ENCODE measurements at places on chromosomes 5 and 9.

- no peak for DNase-seq
Measured at GRCh38 chr5:61273279-61273975, 58.6 kb upstream of the ZSWIM6 start.

DNA sequence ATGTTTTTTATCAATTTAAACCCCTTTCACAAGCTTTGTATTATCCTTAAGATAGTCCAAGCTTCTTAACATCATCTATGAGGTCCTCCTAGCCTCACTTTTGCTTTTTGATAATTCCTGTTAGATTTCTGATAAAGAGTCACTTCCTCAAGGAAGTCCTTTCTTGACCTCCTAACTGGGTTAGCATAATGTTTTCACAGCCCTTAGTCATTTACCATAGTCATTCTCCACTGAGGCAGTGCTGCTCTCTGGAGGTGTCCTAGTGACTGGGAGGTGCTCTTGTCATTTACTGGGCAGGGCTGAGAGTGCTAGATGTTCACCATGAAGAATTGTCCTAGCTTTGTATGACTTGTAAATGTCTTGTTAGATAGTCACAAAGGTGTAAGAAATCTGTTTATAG, 26.4 kb downstream of the TNPO1 start:
- DNase-seq: no peak

DNA sequence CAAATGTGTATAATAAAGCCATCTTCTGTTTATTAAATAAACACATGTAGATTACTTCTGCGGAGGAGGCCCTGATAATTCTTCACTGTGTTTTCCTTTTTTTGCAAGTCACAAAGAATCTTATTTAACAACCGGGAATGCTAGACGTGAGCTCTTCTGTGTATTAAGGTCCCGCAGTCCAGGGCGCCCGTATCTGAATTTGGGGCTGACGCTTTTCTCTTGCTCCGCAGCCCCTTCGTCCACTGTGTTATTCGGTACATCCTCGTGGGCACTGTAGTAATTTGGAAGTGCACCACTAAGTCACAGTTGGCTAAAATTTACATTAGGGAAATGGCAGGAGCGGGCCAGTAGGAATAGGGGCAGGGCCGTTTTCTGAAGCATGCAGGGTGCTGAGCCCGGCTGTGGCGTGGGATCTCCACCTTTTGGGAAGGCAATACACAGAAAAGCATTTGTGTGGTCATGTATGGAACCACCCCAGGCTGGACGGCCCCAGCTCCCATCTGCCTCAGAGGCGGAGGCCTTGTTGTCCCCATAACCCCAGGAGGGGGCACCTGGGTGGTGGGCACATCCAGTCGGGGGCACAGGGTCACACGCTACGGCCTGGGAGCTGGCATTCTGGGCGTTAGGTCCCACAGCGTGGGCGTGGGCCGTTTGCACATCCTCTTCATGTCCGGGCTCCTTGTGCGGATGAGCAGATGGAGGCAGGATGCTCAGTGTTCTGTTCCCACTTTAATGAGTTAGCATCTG, 258.7 kb upstream of the IRX4 start:
- DNase-seq: no peak

GRCh38 chr5:42520957-42521356, 97.7 kb downstream of the GHR start:
- DNase-seq: no peak
